ENCODE measurements at places on chromosomes 5 and 9.

GRCh38 chr9:36772449-36773403 lies 200.0 kb downstream of the MELK start:
- no peak for DNase-seq

DNA sequence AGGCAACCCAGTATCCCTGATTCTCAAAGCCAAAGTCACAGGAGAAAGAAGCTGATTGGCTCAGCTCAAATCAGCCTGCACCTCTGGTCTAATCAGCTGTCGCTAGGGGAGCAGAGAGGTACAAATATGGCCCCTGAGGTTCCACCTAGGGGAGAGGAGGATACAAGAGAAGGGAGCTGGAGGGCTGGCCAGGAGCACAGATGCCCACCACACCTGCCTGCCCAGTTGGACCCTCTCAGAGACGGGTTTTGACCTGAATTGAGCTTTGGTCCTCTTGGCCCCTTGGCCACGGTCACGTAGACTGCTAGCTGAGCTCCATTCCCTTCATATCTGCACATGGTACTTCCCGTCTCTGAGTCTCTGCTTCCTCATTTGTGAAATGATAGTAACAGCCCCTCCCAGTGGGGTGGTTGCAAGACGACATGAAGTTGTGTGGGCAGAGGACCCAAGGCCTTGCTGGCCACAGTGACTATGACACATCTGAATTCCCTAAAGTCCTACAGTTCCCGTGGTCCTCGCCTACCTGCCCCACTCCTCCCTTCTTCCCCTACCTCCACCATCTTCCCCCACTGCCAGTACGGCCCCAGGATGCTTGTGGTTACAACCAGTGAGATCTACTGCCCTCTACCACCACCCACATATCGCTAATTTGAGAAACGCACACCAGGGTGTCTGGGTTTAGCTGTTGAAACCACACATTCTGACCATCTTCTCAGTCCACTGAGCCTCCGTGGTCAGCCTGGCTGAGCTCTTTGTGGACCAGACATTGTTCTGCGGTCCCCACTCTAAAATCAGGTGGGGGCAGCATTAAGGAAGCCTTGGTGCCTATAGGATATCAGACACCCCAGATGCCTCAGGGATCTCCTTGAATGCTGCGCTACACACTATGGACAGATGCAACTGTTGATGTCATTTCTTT lies 60.3 kb upstream of the NEK6 start:
- no peak for DNase-seq

DNA sequence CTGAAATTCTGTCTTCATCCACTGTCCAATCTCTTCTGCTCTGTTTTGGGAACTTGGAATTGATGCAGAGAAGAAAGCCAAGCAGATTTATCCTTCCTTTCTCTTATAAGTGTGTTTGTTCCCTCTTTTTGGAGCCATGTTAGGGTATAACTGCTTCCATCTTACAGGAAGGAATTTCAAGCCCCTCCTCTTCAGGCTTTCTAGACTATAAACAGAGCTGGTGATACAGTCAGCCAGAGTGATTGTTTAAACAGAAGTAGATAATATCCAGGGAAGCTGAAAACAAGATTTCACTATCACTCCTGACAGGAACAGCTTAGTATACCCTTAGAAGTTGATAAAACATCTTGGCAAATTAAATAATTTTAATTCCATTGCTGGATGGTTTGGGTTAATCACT lies 102.1 kb upstream of the DMRT1 start:
- no peak for DNase-seq

GRCh38 chr5:132271251-132272246 lies 14.1 kb downstream of the PDLIM4 start:
- no peak for DNase-seq

DNA sequence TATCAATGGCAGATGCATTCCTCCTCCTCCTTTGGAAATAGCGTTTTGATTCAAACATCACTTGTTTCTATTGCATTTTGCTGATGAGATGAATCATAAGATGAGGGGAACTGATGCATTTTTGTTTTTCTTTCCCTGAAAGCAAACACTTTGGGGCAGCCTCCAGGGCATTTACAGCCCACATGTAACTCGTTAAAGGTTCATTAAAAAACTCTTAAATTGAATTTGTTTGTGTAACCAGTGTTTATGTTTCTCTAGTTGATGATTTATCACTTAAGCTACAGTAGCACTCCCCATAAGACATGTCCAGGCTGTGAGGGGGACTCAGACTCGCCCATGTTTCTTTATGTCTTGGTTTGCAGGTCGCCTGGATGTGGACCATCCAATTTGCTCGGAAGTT lies 246.1 kb upstream of the ANKH start:
- no peak for DNase-seq

- DNase-seq: no peak
These were observed 66.6 kb downstream of the NTRK2 start for GRCh38 chr9:84736081-84736480.

GRCh38 chr9:69222970-69223369 lies 48.9 kb downstream of the TJP2 start:
- DNase-seq: no peak

All from cortex of kidney (tissue), 1 donor.